ENCODE measurements at places on chromosomes 5 and 9.

DNA sequence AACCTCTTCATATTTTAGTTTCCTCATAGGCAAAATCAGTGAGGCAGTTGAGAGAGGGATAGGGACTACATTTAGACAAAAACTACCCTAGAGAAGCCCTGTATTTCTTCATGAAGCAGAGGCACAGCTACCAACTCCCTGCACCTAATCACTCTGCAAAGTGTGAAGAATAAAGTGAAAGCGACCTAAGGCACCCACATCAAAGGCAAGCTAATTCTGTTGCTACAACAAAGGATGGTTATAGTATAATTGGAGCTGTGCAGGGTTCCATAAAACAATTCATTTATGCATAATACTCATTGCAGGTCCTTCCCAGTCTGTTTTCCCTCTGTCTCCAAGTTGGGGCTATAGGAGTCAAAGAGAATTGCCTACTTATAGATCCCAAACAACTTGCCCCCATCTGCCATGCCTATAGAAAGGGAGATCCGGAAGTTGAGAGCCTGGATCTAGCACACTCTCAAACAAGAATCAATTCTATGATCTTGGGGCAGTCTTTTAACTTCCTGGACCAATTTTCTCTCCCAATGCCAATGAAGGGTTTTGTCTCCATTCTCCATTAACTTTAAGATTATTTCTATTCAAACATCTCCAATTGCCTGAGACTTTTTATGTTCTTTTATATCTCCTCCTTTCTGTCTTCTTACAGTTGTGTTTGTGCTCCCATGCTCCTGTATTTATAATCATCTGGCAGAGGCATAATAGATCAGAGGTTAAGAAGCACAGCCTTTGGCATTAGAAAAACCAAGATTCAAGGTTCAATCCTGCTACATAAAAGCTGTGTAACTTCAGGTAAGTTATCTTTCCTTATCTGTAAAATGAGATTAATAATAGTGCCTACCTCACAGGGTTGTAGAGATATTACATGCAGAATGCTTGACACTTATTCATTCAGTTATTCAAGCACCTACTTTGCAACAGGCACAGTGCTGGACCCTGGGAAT lies 56.0 kb upstream of the PTGER4 start:
- peak; percentile 17 for DNase-seq

- DNase-seq: no peak
Measured at GRCh38 chr9:129183495-129184218, 5.6 kb upstream of the IER5L start.

- DNase-seq: no peak
Measured at GRCh38 chr5:84113246-84114105, 271.2 kb downstream of the EDIL3 start.

- no peak for DNase-seq
Measured at GRCh38 chr9:8651070-8651845, 851.7 kb upstream of the DMAC1 start.

GRCh38 chr5:66653325-66653724 lies 57.1 kb downstream of the MAST4 start:
- DNase-seq: no peak
